Stimulated activated CD4-positive, alpha-beta T cell treated with anti-CD3 and anti-CD28 coated beads, Interleukin-1b, Interleukin-23, amount 100 ng/mL, for 24 hours (primary cell): ENCODE measurements at places on chromosomes 1 and 21.

GRCh38 chr1:89295187-89295586 lies 22.5 kb upstream of the GBP5 start:
- no peak for DNase-seq

- no peak for DNase-seq
These were observed 34.0 kb downstream of the SLC35F3 start for GRCh38 chr1:233938476-233938875.

DNA sequence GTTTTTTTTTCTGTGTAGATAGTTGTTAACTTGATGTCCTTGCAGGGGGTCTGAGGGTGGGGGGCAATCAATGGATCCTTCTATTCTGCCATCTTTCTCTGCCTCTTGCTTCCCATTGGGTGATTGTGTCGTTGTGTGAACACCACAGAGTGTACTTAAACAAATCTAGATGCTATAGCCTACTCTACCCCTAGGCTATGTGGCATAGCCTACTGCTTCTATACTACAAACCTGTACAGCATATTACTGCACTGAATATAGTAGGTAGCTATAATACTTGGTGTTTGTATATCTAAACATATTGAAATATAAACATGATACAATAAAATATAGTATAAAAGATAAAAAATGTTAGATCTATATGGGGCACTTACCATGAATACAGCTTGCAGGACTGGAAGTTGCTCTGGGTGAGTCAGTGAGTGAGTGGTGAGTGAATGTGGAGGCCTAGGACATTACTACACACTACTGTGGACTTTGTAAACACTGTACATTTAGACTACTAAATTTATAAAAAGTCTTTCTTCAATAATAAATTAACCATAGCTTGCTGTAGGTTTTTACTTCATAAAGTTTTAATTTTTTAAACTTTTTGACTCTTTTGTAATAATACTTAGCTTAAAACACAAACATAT lies 105.4 kb downstream of the CENPF start:
- no peak for DNase-seq

- DNase-seq, result no peak
These were observed 373.1 kb downstream of the TGFB2 start for GRCh38 chr1:218718206-218718605.

- DNase-seq, result no peak
These were observed 38.4 kb downstream of the NCMAP start for GRCh38 chr1:24594328-24594598.

GRCh38 chr1:151986501-151987190 lies 7.0 kb downstream of the S100A10 start:
- DNase-seq, result no peak

- DNase-seq, result no peak
These were observed 9.8 kb downstream of the LGR6 start for GRCh38 chr1:202203238-202204039.

- DNase-seq, result peak; percentile 55
These were observed 694 bp upstream of the PDIK1L start for GRCh38 chr1:26110731-26111529.

DNA sequence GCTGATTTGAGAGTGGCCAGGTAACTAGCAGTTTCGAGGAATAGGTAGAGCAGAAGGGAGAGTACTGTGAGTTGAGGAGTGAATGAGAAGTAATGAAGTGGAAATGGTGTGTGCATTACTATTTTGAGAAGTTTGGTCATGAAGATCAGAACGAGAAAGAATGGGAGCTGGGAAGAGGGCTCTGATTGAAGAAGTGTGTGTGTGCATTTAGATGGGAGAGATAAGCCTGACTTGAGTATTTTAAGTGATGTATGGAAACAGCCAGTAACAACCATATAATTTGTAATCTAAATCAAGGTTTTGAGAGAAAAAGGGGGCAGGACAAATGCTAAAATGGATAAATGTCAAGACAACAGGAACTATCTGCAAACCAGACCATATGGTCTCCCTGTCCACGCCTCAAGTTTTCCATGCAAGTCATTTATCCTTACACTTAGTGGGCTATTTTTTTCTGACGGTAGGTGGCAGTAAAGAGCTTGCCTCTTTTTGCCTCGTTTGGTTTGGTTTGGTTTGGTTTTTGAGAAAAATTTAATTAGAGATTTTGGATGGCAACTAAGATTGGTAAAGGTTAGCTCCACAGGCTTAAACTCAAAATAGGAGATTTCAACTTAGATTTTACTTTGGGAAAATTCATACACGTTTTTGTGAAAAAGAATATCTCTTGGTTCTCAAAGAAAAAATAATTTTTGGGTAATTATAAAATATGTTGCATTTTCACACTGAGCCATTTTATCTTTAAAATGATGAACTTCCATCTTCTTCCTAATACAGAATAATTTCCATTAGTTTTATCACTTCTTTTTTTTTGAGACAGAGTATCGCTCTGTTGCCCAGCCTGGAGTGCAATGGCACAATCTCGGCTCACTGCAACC lies 9.5 kb upstream of the B3GALNT2 start:
- DNase-seq, result peak; percentile 40

DNA sequence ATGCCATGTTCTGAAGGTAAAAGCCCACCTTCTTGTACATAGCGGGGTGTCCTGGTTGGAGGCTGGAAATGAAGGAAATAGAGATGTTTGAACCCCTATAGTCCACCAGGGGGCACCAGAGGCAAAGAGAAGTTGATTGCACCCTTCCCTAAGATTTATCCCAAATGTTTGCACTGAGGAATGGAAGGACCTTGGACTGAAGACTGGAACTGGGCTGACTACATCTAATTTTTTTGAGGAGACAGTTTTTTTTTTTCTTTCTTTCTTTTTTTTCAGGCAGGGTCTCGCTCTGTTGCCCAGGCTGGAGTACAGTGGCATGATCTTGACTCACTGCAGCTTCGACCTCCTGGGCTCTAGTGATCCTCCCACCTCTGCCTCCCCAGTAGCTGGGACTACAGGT lies 55.3 kb upstream of the EIF4G3 start:
- DNase-seq, result no peak

GRCh38 chr1:69846267-69846666 lies 278.5 kb downstream of the LRRC7 start:
- no peak for DNase-seq

- DNase-seq, result no peak
These were observed 53.0 kb upstream of the LRRN2 start for GRCh38 chr1:204738506-204738905.

GRCh38 chr1:11862890-11863289 lies 4.1 kb upstream of the NPPB start:
- no peak for DNase-seq

DNA sequence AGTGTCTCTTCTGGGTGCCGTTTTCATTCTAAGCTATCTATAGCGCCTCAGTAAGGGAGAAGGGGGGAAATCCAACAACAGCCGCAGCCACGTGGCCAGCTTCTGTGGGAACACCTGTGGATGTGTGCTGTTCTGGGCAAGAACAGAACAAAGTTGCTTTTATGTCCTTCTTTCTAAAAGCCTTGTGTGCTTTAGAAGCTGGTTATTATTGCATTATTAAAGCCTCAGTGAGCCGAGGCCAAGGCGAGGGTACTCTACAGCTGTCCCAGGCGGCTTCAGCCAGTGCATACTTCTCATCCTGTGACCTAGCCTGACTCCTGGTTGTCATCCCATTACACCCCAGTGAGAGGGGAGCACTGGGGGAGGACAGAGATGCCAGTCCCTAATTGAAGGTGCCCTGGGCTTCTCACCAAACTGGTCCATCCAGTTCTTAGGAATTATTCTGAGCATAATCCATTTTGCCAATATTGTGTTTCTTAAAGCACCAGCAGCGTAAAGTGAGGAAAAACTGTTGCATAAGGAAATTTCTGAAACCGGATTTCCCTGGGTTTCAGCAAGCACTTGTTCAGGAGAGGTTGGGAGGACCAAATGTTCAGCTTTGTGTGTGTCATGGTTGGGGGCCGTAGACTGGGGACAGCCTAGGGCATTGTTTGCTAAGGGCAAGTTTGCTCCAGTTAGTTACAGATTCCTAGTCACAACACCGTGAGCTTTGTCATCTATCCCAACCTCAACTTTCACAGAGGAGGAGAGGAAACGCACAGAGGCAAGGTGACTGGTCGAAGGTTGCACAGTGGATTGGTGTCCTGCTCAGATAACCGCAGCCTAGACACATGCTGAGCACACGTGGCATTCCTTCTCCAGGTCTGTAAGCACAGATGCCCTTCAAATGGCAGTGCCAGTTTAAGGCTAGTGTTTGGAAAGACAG lies 61.0 kb upstream of the ATP1A1 start:
- no peak for DNase-seq

GRCh38 chr1:55474168-55474786 lies 259.1 kb upstream of the USP24 start:
- DNase-seq, result no peak

- no peak for DNase-seq
These were observed 9.3 kb downstream of the HNRNPU start for GRCh38 chr1:244854865-244855578.

GRCh38 chr1:28111157-28111556 lies 22.7 kb upstream of the EYA3 start:
- no peak for DNase-seq

DNA sequence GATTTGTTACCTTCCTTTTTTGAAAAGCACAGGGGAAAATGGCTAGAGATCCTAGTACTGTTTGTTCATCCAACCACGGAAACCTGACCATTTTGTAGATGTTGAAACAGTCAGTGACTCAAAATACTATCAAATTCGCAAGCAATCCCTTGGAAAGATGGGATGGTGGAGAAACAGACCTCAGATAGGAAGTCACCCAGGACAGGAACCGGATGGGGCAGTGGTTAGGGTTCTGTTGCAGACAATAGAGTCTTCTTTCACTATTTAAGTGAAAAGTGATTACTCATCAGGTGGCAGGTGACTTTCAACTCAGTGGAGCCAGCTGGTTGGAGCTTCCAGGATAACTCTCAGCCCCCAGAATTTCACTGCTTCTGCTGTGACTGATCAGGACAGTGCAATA lies 17.0 kb downstream of the LHX4 start:
- DNase-seq, result no peak

GRCh38 chr1:186188004-186188539 lies 187.0 kb downstream of the TPR start:
- DNase-seq, result no peak
